ENCODE measurements at places on chromosomes 3 and 15. TPM values are rescaled to one million over a fixed set of nuclear protein-coding genes. Genes with fewer than 3 reads are reported as not detected.

Gene SI
- not detected for total RNA-seq

Gene ZNF592
- 33.1 TPM for total RNA-seq

Gene SPATA12
- not detected for total RNA-seq

Gene KIF7
- 2.7 TPM for total RNA-seq

Gene SLC9A9
- total RNA-seq: 1.2 TPM

Gene ROPN1
- not detected for total RNA-seq

All from CD8-positive, alpha-beta memory T cell (primary cell).